ENCODE measurements at places on chromosomes 7 and 10.

DNA sequence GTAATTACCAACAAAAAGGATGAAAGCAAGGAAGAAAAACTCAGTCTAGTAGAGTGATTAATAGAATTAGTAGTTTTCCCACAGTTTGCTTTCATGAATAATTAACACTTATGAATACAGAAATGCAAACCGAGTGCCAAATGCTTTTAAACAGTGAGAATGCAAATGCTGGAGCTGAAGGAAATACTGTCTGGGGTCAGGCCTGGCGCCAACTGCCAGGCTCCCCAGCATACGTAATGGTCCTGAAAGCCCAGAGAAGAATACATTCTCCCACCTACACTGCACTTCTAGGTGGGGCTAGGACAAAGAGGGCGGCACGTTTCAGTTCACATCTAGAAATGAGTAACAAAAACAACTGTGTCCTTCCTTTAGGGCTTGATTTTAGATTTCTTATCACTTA lies 30.0 kb downstream of the GLUD1 start:
- no peak for DNase-seq

DNA sequence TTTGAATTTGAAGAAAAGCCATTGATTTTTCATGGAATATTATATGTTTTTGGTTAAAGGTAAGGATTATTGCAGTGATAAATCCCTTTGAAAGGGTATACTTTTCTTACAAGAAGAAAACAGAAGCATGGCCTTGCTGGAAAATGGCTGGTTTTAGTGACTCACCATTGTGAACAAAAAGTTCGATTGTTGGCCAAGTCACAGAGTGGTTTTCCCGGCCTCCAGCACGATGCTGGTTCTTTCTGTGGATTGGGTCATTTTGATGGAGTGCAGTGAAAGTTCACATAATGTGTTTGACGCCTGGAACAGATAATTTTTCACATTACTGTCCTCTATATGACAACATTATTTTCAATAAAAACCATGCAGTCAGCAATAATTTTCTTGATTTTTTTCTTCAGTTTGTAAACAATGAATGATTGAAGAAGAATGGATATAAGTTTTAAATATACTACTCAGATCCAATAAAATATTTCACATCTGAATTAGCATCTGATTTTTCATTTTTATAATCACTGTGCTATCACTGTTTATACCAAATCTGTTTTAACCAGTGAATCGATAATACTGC lies 60.9 kb downstream of the RBM20 start:
- no peak for DNase-seq

- no peak for DNase-seq
Measured at GRCh38 chr10:86263209-86263608, 103.4 kb downstream of the GRID1 start.

DNA sequence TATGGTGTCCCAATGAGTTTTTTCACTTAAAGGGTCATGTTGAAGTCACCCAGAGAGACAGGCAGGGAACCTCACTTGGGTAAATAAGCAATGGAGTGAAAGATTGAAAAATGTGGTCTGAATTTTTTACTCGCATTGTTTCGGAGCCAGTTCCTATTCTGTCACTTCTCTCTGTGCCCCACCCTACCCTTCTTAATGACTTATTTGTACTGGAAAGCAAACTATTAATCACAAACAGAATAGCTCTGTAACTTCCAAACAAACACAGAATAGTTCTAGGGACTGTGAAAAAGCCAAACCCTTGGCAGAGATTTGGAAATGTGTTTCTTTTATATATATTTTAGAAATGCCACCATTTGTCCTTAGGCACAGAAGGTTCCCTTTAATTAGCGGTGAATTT lies 76.0 kb downstream of the LRMDA start:
- DNase-seq: no peak

DNA sequence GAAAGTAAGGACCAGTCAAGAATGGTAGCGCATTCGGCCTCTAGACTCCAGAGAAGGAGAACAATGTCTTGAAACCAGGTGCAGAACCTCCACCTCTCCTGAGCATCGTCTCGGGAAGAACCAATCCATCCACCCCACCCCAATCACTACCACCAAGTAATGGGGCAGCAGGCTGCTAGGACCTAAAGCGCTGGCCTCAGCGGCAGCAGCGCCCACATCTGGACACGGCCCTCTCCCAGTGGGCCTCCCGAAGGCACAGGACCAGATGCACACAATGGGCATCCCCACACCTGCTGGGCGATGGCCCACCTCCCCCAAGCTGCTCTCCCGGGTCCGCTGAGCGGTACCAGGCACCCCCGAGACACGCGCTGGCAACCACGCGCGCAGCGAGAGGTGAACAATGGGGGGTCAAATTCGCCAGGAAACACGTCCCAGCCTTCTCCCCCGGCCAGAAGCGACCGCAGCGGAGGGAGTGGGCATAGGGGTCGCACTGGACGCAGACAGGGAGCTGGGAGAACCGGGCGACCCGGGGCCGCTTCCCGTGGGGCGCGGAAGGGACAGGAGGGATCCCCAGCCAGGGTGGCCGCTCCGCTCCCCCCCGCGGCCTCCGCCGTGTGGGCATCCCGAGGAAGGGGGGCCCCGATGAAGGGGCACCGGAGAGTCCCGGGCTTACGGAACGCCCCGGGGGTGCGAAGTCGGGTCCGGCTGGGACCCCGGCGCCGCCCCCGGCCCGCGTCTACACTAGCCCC lies 506 bp downstream of the CTTNBP2 start:
- DNase-seq: no peak

- DNase-seq: no peak
Measured at GRCh38 chr7:33590916-33591315, 314.4 kb upstream of the BMPER start.

- no peak for DNase-seq
Measured at GRCh38 chr7:157271315-157271990, 65.4 kb upstream of the DNAJB6 start.

DNA sequence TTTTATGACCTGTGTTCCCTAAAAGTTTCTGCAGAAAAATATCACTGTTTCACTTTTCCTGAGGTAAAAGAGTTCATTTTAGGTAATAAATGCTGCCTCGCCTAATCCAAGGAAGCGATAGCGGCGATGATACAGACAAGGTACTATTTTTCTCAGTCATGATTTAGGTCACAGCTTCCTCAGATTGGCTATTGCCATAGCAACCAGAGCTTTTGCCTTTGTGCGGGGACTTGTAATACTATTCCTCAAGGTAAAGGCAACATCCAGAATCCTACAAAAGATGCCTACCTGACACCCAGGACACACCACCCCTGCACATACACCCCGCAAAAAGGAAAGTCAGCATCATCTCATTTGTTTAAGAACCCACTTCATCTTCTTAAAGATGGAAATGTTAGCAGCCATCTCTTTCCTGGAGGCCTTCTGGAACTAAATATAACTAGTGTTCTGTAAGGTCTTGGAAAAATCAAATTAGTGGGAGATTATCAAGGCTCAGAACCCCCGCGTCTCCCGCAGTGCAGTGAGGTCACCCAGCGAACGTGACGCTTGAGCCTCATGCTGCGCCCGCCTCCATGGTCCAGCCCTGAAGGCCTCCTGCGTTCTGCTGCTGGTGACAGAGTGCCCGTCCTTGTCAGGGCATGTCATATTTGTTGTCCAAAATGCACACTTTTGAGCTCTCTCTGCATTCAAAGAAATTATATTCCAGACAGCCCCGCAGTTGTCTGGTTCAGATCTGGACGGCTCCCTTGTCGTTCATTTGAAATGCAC lies 402.0 kb upstream of the RNF32 start:
- DNase-seq: no peak

- DNase-seq: no peak
Measured at GRCh38 chr7:57388761-57389160, 61.2 kb upstream of the ZNF716 start.

DNA sequence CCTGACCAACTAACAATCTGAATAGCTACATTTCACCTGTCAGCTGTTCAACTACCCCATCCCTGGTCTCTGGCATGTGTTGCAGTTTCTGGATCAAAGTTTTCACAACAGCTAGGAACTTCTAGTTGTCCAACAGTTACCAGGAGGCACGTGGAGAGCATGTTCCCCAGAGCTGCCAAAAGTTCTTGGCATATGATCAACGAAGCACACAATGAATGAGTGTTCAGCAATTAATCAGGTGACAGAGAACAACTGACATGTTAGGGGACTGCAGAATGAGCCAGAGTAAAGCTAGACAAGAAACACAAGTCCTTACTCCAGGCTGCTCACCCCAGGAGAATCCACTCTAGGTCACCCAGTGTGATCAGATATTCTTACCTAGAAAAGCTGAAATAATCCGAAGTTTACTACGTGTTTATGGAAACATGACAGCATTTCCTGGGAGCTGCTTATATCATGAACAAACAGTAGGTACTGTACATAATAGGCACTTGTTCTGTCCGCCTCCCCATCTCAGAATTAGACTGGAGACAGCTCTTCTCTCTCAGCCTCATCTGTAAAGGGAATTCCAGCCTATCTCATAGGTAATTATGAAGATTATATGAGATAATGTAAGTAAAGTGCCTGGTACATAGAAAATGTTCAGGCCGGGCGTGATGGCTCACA lies 50.6 kb downstream of the ZNF438 start:
- no peak for DNase-seq

- no peak for DNase-seq
Measured at GRCh38 chr10:93897070-93897780, 3.4 kb downstream of the SLC35G1 start.

DNA sequence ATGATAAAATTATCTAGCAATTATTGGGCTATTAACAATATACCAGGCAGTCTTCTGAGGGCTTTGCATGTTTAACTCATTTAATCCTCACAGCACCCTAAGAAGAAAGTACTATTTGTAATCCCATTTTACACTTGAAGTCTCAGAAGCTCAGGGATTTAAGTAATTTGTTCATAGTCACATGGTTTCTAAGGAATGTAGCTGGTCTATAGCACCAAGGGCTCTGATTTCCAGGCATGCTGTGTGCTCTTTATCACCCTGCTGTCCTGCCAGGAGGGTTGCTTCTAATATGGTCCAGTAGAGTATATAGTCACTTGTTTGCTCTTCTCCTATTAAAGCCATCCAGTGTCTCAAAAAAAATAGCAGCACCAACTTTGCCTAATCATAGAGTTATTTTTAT lies 417.2 kb downstream of the PLXDC2 start:
- no peak for DNase-seq

GRCh38 chr7:51521054-51521453 lies 204.4 kb upstream of the COBL start:
- DNase-seq: no peak

DNA sequence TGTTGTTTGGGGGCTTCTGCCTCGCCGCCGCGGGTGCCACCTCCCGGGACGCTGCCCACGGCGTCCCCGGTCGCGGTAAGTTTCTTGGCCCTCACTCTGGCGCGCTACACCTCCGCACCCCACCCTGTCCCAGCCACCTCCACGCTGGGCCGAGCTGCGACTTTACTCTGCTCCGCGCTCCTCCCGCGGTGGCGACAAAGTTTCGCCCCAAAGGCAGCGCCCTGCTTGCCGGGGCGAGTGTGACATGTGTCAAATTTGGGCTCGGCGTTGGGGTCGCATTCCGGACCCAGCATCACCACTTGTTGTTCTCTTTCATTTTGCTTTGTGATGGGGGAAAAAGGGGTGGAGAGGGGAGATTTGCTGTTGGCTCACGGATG lies 167.7 kb upstream of the PPP1R3A start:
- no peak for DNase-seq

DNA sequence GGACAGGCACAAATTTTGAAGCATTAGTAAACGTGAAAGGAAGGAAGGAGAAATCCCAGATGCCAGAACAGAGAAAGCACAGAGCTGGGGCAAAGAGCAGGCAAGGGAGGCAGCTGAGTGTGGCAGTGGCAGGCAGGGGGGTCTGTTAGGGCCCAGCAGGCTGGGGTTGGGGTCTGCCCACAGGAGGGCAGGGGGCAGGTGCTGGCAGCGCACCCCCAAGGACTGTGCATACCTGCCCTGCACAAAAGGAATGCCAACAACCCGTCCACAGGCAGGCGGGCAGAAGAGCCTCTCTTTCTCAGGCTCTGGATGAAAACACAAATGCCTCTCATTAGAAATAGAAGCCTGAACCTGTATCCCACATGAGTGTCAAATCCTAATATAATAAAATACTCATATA lies 552.3 kb downstream of the PTPRN2 start:
- DNase-seq: no peak

DNA sequence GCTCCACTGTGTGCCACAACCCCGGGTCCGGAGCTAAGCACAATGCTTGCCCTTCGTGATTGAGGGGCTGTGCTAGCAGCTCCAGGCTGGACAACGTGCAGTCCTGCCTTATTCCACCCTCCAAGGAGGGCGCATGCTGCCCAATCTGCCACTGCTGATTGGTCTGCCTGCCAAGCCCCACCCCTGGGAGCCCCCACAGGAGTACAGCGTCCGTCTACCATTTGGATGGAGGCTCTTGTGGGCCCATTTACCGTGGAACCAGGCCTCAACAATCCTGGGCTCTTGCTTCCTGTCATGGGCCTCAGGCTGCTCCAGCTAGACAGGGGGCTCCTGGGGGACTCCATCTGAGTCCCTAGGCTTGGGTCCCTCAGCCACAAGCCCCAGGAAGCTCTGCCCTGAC lies 173.3 kb downstream of the SLIT1 start:
- DNase-seq: no peak

- DNase-seq: no peak
Measured at GRCh38 chr10:33327751-33328150, 6.7 kb downstream of the NRP1 start.
